Caco-2 (cell line): ENCODE measurements at places on chromosomes 7 and 10. TPM values are rescaled to one million over a fixed set of nuclear protein-coding genes. Genes with fewer than 3 reads are reported as not detected.

DNA sequence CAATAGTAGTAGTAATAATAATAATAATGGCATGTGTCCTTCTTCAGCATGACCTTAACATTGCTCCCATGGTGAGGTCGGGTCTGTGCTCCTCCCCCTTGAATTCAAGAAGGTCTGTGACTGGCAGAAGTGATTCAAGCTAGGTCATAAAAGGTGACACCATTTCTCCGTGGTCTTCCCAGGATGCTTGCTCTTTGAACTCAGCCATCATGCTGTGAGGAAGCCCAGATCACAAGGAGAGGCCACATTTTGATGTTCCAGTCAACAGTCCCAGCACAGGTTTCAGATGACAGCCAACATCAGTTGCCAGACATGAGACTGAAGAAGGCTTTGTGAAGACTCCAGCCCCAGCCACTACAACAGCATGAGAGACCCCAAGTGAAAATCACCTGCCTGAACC is 83.9 kb downstream of the SEPTIN14 start:
- no peak overlapping the region for H3K4me3 ChIP-seq
- no peaks in the 10 kb centered on the region for H3K4me1 ChIP-seq
- H3K36me3 ChIP-seq: no peaks in the 10 kb centered on the region
- H3K27me3 ChIP-seq: no peaks in the 10 kb centered on the region

DNA sequence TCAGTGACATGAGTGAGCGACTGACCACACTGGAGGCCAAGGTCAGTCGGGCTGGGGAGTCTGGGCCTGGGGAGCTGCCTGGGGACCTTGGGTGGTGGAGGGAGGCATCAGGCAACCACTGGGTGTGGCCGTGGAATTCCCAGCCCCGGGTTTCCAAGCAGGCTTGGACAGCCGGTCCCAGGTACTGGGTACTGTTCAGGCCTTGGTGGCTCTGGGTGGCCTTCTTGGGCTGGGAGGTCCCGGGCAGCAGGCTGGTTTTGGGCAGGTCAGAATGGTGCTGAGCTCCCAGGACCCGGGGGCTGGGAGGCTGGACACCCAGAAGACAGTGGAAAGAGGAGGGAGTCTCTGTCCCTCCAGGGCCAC is 96.0 kb downstream of the MYL10 start:
- H3K27me3 ChIP-seq: no peaks in the 10 kb centered on the region
- no peak overlapping the region for H3K27ac ChIP-seq
- no peaks in the 10 kb centered on the region for H3K36me3 ChIP-seq
- H3K4me3 ChIP-seq: no peak overlapping the region
- H3K4me1 ChIP-seq: no peaks in the 10 kb centered on the region

DNA sequence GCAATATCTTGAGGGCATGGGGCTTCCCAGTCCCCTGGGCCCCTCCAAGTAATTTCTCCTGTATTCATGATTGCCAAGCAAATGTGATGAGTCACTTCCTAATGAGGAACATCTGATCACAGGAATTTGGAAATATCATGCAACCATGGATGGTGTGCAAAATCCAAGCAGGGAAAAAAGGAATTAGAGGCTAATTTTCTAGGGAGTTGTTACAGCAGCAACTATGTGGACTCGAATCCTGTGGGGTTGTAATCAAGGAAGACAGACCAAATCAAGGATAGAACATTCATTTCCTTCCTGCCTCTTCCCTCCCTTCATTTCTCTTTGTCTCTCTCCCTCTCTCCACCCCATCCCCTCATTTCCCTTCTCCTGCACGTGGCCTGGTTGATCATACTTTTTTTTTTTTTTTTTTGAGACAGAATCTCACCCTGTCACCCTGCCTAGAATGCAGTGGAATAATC is 23.9 kb upstream of the AGFG2 start:
- H3K36me3 ChIP-seq: no peaks in the 10 kb centered on the region
- H3K4me1 ChIP-seq: peaks cover 13% of the 10 kb centered on the region
- no peak for DNase-seq
- H3K27me3 ChIP-seq: no peaks in the 10 kb centered on the region

CAMK2G gene
- total RNA-seq: 78.0 and 78.8 TPM in 2 replicates

GCK gene
- not detected in 2 replicates for total RNA-seq
